Body of pancreas (tissue), 4 donors: ENCODE measurements at places on chromosomes 7 and 10. TPM values are rescaled to one million over a fixed set of nuclear protein-coding genes. Genes with fewer than 3 reads are reported as not detected.

GRCh38 chr7:2038931-2039728, 193.6 kb downstream of the MAD1L1 start:
- no peak for DNase-seq

- no peak for DNase-seq
Measured at GRCh38 chr10:43039624-43040481, 37.0 kb upstream of the RET start.

The PTPRZ1 gene
- 1.6 TPM for total RNA-seq

- DNase-seq: no peak
Measured at GRCh38 chr7:106504645-106505044, 156.3 kb downstream of the CCDC71L start.

DNA sequence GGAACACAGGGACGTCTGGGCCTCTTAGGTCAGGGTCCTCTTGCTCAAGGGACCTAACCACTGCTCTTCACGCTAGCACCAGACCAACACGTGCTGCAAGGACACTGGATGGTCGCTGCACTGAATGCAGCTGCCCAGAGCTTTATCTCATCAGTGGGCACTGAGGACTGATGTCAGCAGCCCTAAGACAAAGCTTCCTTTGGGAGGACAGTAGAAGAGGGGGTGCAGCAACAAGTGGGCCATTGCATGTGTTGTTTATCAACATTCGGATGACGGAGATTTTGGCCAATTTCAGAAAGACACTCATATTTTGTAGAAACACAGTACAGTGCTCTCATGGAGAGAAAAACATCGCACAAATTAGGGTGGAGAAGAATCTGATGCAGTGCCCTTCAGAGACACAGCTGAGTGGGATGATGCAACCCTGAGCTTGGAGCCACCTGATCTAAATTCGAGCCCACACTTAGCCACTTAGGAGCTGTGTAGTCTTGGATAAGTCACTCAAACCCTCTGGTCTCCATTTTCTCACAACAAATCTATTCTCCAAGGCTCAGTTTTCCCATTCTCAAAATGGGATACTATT, 1.7 kb downstream of the OPALIN start:
- DNase-seq: no peak

DNA sequence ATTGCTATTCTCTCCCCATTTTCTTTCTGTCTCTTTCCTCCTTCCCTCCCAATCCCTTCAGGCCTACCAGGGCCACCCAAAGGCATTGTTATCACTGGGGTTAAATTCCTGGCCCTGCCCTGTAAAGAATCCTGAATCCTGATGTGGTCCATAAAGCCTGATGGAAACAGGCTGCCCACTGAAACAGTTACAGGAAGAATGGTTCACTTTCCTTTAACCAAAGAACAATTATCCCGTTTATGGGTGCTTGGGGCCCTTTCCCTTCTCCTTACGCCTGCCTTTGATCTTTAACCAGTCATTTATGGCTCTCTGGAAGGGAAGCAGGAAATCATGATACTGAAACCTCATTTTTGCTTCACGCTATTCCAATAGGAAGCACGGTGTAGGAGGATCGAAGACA, 273.1 kb upstream of the NEBL start:
- no peak for DNase-seq
